NCI-H2171 (cell line): ENCODE measurements at places on chromosomes 7 and 10.

- DNase-seq: no peak
Measured at GRCh38 chr7:35712563-35713226, 17.8 kb upstream of the HERPUD2 start.

GRCh38 chr7:66871076-66871475 is 49.9 kb upstream of the TMEM248 start:
- no peak for DNase-seq

DNA sequence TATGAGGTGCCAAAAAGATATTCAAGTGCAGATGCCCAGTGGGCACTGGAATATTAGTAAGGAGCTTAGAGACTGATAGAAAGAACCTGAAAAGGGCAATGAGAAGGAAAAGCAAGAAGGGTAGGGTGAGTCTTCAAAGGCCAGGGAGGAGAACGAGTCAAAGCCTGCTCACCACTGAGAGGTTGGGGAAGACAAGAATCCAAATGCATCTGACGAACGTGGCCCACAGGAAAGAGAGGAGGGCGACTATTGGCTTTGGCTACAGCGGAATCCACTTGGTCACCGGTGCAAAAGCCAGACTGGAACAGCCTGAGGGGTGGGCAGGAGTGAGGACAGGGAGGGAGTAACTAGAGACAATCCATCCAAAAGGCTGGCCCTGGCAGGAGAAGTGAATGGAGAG is 216.7 kb upstream of the KLF14 start:
- DNase-seq: no peak

GRCh38 chr7:148711191-148712102 is 12.7 kb downstream of the CUL1 start:
- peak; percentile 14 for DNase-seq

DNA sequence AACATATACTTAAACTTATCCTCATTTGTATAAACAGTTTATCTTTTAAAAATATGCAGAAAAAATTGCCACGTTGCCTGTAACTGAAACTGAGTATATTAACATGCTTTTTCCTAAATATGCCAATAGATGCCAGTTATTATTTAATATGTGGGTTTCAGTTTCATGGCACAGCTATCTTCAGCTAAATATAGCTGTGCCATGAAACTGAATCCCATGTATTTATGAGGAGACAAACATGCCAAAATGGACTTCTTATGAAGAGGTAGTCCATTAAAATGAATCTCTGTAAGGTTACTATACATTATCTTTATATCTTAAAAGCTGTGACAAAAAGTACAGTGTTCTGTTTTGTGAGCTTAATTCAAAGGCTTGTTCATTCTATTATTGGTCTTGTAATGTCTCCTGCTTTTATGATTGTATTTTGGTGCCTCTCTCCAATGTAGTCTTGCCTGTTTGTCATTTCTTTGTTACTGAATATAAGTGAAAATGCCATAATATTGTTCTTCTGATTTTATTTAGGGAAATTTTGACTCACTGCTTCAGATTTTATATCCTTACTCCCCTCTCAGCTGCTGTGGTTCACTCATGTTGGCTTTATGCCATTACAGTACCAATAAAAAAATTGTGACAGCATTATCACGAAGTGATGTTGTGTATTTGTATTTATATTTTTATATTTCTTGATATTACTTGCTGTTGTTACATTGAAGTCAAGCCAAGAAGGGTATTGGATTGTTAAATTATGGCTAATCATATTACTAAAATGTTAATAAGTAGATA is 34.3 kb upstream of the CACNA2D1 start:
- no peak for DNase-seq

GRCh38 chr7:157875230-157876179 is 538.7 kb downstream of the DNAJB6 start:
- DNase-seq: no peak
